ENCODE measurements at places on chromosomes 1 and 21. TPM values are rescaled to one million over a fixed set of nuclear protein-coding genes. Genes with fewer than 3 reads are reported as not detected.

GJC2 gene
- total RNA-seq = 0.69 TPM

ANKRD65 gene
- total RNA-seq = 0.10 TPM

LIN28A gene
- not detected for total RNA-seq

LEFTY2 gene
- total RNA-seq = not detected

LAMTOR5 gene
- 49.8 TPM for total RNA-seq

DAB1 gene
- total RNA-seq = not detected

DENND1B gene
- total RNA-seq = 29.5 TPM

HES2 gene
- 5.8 TPM for total RNA-seq

OR10Z1 gene
- not detected for total RNA-seq

OR2L5 gene
- total RNA-seq = 0.05 TPM

ZBED6 gene
- total RNA-seq = 4.3 TPM

FLG2 gene
- not detected for total RNA-seq

RPE65 gene
- total RNA-seq = not detected

ZFP69B gene
- total RNA-seq = 1.2 TPM

ATP13A2 gene
- total RNA-seq = 48.6 TPM

FMO4 gene
- total RNA-seq = 6.0 TPM

GUCA2A gene
- total RNA-seq = not detected

KCNE2 gene
- not detected for total RNA-seq

Data from renal cortical epithelial cell (primary cell).